ENCODE measurements at places on chromosomes 7 and 10.

GRCh38 chr7:143499246-143499645 lies 21.6 kb downstream of the TAS2R41 start:
- DNase-seq: no peak

- DNase-seq: no peak
Measured at GRCh38 chr10:51617576-51618235, 81.7 kb downstream of the CSTF2T start.

DNA sequence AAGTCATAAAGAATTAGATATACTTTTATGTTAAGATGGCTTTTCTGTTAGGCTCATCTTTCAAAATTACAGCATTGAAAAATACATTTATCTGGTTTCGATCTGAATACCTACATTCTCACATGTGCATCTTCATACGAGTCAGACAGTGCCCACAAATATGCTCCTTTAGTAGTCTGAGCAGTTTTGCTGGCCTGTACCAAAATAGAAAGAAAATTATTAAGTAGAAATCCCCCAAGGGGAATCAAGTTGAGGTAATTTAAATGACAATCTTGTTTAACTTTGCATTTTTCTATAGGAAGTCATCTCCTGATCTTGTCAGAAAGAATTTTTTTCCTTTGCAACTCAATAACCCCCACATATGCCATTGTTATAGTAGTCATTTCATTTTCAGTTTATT lies 287.4 kb upstream of the SEMA3D start:
- DNase-seq: no peak

DNA sequence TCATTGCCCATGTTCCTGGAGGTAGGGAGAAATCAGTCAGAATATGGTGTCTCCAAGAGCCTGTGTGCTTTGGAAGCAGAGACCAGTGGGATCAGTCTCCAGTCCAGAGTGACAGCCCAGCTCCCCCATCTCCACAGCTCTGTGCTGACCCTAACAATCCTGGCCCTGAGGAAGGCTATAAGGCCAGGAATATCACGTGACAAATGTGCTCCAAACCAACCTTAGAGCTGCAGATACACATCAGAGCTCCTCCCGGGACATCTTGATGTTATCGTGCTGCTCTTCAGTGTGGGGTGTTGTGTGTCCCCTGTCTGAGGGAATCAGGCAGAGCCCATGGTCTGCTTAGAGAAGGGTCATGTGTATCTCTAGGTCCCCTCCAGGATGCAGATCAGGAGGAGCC lies 15.2 kb downstream of the DMBT1 start:
- DNase-seq: no peak

- DNase-seq: peak; percentile 26
Measured at GRCh38 chr7:832167-832967, at the start of gene SUN1. Gene SUN1 (plus strand): TSS chr7:832476. CDS start chr7:832525, 49 bp downstream.

- DNase-seq: no peak
Measured at GRCh38 chr7:10908600-10908999, 65.1 kb upstream of the PHF14 start.

DNA sequence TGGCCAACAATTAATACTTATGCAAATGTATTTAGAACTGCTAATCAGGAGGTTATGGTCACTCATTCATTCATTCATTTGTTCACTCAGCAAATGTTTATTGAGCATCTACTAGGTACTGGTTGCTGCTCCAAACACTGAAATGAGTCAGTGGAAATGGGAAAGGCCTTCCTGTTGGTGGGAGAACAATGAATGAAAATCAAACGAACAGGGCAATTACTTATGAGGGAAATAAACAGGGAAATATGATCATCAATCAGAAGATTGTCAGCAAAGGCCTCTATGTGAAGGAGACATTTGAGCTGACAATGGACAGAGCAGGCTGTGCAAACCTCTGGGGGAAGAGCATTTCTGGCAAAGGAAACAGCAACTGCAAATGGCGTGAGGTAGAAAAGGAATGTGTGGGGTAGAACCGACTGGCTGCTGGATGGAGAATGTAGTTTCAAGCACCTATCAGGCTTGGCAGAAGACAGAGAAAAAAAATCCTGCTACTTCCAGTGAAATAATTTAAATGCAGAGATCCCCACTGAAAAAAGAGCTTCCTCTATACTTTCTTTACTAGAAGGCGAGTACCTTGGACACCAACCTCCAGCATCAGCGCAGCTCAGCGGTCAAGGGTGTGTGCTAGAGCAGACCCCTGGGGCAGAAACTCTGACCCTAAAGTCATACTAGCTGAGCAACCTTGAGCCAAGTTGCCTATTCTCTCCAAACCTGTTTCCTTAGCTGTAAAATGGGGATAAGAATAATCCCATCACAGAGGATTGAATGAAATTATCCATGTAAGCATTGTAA lies 108.8 kb upstream of the EEPD1 start:
- DNase-seq: no peak

GRCh38 chr7:123727071-123727837 lies 21.5 kb downstream of the WASL start:
- no peak for DNase-seq

DNA sequence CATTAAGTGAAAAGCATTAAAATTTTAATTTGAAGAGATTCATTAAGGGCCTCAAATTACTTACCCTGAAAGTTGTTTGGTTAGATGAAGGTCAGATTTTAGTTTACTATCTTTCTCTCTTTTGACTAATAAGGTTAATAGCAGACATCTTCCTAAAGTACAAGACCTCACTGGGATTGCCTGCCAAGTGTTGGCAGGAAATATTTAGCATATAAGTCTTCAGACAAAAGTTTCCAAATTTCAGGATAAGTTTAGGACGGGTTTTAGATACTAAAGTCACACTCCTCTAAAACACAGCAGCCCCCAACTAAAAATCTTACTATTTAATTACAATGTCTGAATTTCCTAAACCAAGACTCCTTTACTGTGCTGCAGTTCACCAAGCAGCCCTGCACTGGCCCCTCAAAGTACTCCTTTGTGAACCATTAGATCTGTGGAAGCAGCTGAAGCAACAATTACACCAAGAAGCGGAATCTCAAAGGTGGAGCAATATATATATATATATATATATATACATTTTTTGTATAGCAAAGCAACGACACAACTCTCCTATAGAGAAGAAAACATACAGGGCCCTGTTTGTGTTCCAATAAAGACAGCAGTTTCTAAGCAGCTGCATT lies 91.2 kb upstream of the KCNIP2 start:
- DNase-seq: no peak

DNA sequence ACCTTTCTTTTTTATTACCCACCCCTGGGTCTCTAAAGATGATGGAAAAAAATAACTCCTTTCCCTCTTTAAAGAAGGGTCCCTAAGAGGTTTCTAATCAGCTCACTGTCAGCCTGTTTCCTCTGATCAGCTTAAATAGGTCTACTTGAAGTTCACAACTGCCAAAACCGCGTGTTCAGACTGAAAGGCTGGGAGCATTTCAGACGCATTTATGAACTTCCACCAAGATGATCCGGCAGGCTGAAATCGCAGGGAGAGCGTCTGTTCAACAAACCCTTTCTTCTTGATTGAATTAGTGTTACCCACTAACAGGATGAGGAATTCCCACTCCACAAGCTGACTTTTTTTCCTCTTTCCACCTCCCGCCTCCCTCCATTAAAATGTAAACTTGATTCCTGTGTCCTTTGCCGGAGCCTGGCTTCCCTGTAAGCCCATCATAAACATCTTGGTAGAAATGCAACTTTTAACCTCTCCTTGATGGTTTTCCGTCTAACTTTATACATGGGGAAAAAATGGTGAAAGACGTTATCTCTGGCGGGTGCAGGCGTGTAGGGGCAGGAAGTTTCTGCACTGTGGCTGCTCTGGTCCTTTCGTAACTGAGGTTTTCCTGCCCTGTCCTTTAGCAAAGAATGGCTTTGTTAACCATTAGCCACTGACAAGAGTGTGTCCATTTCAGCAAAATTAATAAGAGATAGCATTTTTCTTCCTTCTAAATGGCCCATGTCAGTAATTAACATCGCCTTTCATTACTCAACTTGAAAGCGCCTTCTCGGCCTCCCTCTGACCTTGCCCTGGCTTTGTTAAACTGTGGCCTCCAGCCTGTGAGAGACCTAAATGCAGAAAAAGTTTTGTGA lies 130.7 kb downstream of the BAMBI start:
- no peak for DNase-seq

DNA sequence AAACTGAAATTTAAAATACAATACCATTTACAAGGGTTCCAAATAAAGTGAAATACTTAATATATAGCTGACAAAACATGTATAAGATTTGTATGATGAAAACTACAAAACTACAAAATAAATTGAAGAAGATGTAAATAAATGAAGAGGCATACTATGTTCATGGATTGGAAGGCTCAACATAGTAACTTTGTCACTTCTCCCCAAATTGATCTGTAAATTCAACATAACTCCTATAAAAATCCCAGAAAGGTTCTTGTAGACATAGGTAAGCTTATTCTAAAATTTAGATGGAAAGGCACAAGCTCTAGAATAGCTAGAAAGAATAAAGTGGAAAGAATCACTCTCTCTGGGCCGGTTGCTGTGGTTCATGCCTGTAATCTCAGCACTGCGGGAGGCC lies 24.2 kb upstream of the NFKB2 start:
- no peak for DNase-seq

GRCh38 chr7:87212498-87212897 lies 7.0 kb downstream of the TMEM243 start:
- DNase-seq: no peak

DNA sequence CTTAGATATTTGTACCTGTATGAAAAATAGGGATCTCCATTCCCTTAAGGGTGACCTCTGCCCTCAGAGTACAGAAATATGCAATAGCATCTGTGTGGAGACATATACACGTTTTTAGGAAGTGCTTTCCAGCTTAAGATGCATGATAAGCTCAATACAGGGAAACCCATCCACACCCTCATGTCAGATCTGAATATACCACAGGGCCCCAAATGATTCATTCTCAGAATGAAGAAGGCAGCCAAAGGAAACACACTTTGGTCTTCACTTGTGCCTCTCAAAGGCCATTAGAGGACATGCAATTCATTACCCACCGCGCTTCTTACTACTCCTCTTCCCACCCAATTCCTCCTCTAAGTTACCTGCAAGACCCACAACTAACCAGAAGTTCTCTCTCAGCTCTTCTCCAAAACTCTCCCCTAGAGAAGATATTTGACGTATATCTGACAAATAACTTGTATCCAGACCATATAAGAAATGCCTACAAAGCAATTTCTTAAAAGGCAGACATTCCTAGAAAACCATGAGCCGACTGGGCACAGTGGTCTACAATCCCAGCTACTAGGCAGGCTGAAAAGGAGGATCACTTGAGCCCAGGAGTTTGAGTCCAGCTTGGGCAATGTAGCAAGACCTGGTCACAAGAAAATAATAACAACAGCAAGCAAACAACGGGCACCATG lies 103.0 kb downstream of the OAT start:
- DNase-seq: no peak

GRCh38 chr10:3292636-3293035 lies 120.1 kb upstream of the PITRM1 start:
- DNase-seq: no peak

DNA sequence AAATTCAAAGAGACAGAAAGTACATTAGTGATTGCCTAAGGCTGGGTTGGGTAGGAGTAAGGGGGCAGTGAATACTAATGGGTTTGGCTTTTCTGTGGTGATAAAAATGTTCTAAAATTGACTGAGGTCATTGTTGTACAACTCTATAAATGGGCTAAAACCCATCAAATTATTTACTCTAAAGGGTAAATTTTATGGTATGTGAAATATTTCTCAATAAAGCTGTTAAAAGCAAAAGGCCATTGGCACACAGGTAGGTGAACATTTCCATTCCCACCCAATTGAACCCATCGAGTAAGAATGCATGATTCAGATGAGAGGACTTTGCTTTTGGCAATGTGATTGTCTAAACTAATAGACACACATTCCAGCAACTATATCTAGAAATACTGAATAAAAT lies 579.4 kb downstream of the GATA3 start:
- DNase-seq: no peak

GRCh38 chr7:135602304-135602703 lies 44.6 kb downstream of the NUP205 start:
- no peak for DNase-seq

GRCh38 chr10:112986544-112987190 lies 36.6 kb downstream of the TCF7L2 start:
- no peak for DNase-seq

DNA sequence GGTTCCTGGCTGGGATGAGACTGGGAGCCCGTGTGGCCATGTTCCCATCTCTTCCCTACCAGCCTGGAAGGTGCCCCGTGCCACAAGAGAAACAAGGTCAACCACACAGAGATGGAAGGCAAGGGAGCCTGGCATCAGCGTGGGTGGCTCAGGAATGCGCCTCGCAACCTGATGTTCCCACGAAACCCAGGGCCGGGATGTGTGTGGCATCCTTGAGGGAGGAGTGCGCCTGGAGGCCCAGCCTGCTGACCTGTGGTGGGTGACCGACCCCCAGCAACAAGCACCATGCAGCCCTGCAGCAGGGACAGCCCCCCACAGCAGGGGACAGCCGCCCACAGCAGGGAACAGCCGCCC lies 267.2 kb downstream of the ELFN1 start:
- no peak for DNase-seq

GRCh38 chr7:152893801-152894294 lies 134.3 kb downstream of the ACTR3B start:
- DNase-seq: no peak

DNA sequence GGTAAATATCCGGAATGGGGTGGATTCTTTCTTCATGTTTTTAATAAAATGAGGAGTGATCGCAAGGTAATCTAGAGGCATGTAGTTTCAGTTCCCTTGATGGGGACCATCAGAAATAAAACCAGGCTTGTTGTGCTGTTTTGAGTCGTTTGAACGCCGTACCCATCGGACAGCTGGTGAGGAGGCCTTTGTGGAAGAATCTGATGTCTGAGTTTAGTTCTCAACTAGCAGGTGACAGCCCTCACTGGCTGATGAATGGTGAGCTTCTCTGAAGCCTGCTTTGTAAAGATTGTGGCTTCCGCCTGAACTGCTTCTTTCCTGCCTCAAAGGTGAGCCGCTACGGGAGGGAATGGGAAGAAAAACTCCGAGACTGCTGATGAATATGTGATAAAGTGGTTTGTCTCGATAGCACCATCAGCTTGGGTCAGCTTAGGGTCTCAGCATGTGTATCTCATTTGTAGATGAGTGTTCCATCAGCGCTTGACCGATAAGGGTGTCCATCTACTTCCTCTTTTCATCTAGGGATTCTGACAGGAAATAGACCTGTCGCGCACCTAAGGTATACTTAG lies 977 bp downstream of the TMEM248 start:
- no peak for DNase-seq

- DNase-seq: no peak
Measured at GRCh38 chr10:58950618-58951017, 225.8 kb upstream of the PHYHIPL start.

- no peak for DNase-seq
Measured at GRCh38 chr10:58028597-58029366, 238.9 kb downstream of the IPMK start.

GRCh38 chr7:32905175-32905662 lies 13.7 kb upstream of the KBTBD2 start:
- DNase-seq: peak; percentile 34

GRCh38 chr10:24207341-24207740 lies 1.6 kb upstream of the KIAA1217 start:
- no peak for DNase-seq

Data from central memory CD8-positive, alpha-beta T cell (primary cell).